Stimulated activated naive CD8-positive, alpha-beta T cell treated with anti-CD3 and anti-CD28 coated beads, Interleukin-15, Interleukin-2, amounts not matched to agents 100 U/mL and 50 U/mL, for 24 hours (primary cell): ENCODE measurements at places on chromosomes 3 and 15.

GRCh38 chr15:95394186-95395067, 936.1 kb upstream of the NR2F2 start:
- no peak for DNase-seq

DNA sequence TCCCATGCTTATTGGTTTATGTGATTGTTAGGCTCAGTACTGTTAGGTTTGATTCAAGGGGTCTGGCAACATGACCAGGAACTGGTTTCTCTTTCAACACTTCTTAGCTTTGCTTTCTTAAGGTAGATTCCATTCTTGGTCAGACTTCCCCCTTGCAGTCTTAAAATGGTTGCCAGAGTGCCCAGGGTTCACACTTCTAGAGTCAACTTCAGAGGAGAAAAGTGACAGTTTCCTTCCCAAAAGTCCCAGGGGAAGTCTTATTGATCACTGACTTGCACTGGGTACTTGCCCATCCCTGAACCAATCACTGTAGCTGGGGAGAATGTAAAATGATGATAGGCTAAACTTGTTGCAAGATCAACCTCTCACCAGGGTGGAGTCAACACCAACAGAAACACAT, 14.1 kb downstream of the MGLL start:
- no peak for DNase-seq

DNA sequence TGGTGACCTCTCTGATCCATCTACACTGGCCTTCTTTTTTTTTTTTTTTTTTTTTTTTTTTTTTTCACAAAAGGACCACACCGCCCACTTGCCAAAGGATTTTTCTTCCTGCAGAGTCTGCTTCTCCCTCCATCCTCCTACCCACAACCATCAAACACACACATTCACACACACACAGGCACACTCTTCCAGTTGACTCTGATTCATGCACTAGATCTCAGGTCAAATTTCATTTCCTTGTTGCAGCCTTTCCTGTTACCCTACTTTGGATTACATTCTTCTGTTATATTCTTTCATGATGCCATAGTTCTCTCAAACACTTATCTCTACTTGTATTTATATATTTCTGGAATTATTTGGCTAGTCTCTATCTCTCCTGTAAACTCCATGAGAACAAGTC, 133.9 kb downstream of the STAC start:
- DNase-seq, result no peak

- no peak for DNase-seq
Observed at GRCh38 chr3:191362037-191362436, 31.7 kb upstream of the UTS2B start.

- DNase-seq, result no peak
Observed at GRCh38 chr15:62104401-62104800, 37.6 kb downstream of the C2CD4A start.

DNA sequence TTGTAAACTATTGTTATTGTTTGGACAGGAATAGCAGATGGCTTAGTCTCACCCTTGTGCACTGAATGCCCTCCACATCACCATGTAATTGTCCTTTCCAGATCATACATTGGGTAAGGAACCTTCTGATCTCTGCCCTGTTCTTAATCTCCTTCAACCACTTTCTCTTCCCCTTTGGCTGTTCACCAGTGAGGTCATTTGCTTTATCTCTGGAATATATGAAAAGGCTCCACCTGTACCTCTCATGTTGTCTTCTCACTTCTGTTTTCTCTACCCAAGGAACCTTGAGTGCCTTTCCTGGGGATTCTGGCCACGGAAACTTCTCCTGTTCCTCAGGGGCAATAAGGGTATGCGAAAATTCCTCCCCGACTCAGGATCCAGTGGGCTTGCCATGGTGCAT, 28.5 kb downstream of the MCTP2 start:
- no peak for DNase-seq

DNA sequence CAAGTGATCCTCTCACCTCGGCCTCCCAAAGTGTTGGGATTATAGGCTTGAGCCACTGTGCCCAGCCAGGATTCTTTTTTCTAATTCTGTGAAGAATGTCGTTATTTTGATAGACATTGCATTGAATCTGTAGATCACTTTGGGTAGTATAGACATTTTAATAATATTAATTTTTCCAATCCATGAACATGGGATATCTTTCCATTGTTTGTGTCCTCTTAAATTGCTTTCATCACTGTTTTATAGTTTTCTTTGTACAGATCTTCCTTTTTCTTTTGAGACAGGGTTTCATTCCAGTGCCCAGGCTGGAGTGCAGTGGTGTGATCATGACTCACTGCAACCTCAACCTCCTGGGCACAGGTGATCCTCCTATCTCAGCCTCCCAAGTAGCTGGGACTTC, 11.6 kb upstream of the KCTD6 start:
- no peak for DNase-seq

- no peak for DNase-seq
Observed at GRCh38 chr15:67918205-67918861, 78.5 kb upstream of the RNU6-1 start.

DNA sequence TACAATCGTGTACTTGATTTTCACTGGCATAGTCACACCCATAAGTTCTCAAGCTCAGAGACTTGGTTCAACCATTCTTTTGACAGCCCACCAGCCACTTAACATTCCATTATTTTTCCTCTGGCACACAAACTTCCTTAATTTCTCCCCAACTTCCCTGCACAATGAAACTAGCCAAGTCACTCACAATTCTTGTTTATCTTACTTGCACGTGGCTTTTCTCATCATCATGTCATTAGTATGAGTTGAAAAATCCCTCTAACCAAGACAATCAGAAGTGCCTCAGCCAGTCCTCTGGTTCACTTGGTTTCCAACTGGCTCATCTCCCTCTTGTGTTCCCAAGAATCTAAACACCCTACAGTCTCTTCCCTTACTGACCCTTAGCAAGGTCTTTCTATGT, 110.5 kb upstream of the PTPRG start:
- DNase-seq, result no peak

- DNase-seq, result no peak
Observed at GRCh38 chr3:188126934-188127333, 27.0 kb upstream of the LPP start.

DNA sequence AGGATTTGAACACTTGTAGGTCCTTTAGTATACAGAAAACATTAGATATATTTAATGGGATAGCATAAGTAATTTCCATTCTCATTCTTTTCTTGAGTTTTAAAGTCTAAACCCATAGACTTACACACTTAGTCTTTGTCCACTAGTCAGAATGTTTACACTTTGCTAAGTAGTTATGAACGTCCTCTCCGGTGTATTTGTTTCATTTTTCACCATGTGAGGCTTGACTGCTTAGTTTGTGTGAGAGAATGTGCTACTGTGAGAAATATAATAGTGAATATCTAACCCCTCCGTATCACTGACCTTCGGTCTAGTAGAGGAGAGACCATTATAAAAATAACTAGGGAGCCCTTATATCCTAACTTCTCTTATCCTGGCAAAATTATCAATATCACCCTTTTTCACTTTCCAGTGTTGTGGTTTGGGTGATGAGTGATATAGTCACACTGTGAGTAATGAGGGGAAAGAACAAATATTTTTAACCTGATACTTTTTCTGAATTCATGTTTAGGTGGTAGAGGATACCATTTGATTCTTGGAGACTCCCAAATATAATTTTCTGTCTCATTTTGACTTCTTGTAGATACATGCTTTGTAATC, 122.4 kb downstream of the UBE2E2 start:
- DNase-seq, result no peak

DNA sequence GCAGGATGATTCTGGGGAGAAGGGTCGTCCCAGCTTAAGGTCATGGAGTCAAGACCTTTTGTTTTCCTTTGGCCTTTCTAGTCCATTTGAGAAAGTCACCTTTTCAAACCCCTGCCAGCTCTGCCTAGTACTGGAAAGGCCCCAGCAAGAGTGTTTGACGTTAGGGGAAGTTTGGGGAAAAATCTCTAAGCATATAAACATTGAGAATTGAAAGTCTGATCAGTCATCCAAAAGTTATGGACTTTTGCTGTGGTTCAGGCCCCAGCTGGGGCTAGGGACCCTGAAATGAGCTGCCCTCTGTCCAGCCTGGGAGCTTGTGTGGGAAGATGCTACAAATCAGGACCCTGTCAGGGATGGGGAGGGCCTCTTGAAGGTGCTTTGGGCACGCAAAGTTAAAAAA, 21.6 kb downstream of the SLC6A6 start:
- no peak for DNase-seq

DNA sequence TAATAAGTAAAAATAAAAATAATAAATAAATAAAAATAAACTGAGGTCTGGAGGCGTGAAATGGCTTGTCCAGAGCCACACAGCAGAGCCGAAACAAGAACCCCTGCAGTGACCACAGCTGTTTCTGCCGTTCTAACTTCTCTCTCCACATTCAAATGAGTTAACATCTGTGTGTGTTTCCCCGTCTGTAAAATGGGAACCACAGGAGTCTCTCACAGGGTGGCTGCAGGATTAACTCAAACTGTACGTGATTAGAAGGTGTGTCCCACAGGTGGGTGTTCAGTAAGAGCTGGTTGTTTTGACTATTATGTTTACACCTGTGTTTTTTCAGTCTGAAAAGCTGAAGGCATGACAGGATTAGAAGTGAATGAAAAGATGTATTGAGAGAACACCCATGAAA, 27.0 kb upstream of the MUC4 start:
- no peak for DNase-seq

DNA sequence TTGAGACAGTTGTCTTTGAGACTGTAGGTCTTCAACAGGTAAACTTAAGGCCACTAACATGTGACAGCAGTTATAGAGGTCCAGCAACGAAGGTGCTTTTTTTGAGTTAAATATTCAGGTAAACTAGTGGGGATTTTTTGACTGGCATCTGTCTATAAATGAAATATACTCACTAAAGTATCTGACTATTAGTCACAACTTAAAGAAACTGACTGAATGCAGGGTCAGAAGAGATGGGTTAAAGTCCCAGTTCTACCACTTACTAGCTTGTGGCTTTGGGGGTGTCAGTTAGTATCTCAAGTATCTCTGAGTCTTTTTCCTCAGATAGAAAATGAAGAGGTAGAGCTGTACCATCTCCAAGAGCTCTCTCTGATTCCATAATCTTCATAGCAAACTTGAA, 18.0 kb downstream of the MIX23 start:
- no peak for DNase-seq
